ENCODE measurements at places on chromosomes 4 and X. TPM values are rescaled to one million over a fixed set of nuclear protein-coding genes. Genes with fewer than 3 reads are reported as not detected.

Gene MAGEE2
- not detected for total RNA-seq

Gene ZNF711
- total RNA-seq = 0.34 TPM

Gene MAGEA9
- not detected for total RNA-seq

Gene MAGEA4
- not detected for total RNA-seq

Gene SEPTIN6
- 14.5 TPM for total RNA-seq

Gene SPINK2
- not detected for total RNA-seq

Gene SSX5
- not detected for total RNA-seq

Gene LUZP4
- not detected for total RNA-seq

Gene GRIA3
- under 0.01 TPM for total RNA-seq

Gene IL13RA2
- total RNA-seq = 1.3 TPM

Gene ZBED1
- total RNA-seq = 44.0 TPM

Gene MECP2
- total RNA-seq = 23.4 TPM

Gene PAGE2B
- not detected for total RNA-seq

Gene FAM114A1
- total RNA-seq = 121 TPM

Gene MUC7
- total RNA-seq = not detected

Gene ING2
- total RNA-seq = 7.1 TPM

Gene TLR1
- total RNA-seq = 29.6 TPM

Gene PHEX
- total RNA-seq = 1.7 TPM

Gene PDCL2
- not detected for total RNA-seq

Gene KIAA0232
- 16.5 TPM for total RNA-seq

Gene SASH3
- total RNA-seq = not detected

Gene RASSF6
- total RNA-seq = not detected

Gene PRRG3
- not detected for total RNA-seq

Gene GAGE1
- total RNA-seq = not detected

Gene BGN
- not detected for total RNA-seq

Gene MAGIX
- 1.7 TPM for total RNA-seq

Gene USP17L29
- not detected for total RNA-seq

Gene SMAD1
- 23.1 TPM for total RNA-seq

Gene SOWAHD
- not detected for total RNA-seq

Measured in melanocyte of skin (primary cell).